ENCODE measurements at places on chromosomes 11 and 22.

- no peak for ATAC-seq
These were observed 10.7 kb upstream of the GTSE1 start for GRCh38 chr22:46286006-46286405.

DNA sequence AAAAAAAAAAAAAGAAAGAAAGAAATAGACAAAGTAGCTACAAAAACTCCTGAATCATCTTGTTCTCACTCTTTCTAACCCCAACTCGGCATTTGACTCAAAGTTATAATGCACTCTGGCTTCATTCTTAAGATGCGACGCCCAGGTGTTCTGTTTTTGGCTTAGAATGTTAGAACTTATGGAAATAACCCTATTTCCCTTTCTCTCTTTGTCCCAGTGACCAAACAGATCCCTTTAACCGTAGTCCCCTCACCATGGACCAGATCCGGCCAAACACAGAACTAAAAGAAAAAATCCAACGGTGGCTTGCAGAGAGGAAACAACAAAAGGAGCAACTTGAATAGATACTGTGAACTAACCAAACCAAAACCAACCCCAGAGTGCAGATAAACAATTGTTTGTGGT, 5.3 kb upstream of the ATP5MG start:
- no peak for ATAC-seq

DNA sequence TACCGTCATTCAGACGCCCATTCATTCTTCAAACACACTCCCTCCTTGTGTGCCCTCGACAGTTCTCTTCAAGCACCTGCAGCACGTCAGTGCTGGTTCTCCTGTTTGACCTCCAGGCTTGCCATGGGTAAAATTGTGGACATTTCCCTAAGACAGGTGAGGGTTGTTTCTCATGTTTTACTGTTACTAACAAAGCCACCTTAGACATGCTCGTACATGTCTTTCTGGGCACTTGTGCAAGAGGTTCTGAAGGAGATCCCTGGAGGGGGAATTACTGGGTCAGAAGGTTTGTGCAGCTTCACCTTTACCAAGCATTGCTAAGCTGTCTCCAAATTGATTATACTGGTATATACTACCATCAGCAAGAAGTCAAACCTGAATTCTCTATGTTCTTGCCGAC, 189.7 kb upstream of the TMEM45B start:
- no peak for ATAC-seq

DNA sequence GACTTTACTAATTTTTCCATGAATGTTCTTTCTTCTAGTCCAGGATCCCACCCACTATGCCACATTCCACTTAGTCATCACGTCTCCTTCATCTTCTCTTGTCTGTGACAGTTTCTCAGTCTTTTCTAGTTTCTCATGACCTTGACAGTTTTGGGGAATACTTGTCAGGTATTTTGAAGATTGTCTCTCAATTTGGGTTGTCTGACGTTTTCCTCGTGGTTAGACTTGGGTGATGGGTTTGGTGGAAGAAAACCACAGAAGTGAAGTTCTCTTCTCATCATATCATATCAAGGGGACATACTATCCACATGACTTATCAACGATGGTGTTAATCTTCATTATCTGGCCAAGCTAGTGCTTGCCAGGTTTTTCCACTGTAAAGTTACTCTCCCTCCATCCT, 102.4 kb downstream of the LRRC32 start:
- no peak for ATAC-seq

- ATAC-seq, result peak; percentile 66
These were observed 4.4 kb downstream of the CAVIN3 start for GRCh38 chr11:6315811-6316425.
